A549 treated with Mapracorat at 1 μM for 4 hours (cell line): ENCODE measurements at places on chromosomes 2 and 18. TPM values are rescaled to one million over a fixed set of nuclear protein-coding genes. Genes with fewer than 3 reads are reported as not detected.

Gene LPIN2
- 14.2 to 20.7 TPM (median 18.4 TPM) in 5 replicates for total RNA-seq

Gene EPHA4
- total RNA-seq, result 0.53 to 1.5 TPM (median 0.75 TPM) in 5 replicates

Gene SERPINB8
- 8.2 to 13.2 TPM (median 10.5 TPM) in 5 replicates for total RNA-seq

Gene QPCT
- 20.4 to 22.7 TPM (median 21.6 TPM) in 5 replicates for total RNA-seq

Gene GREB1
- 2.6 to 4.0 TPM (median 3.2 TPM) in 5 replicates for total RNA-seq

Gene BOLL
- total RNA-seq, result not detected in 5 replicates

Gene LIMS2
- total RNA-seq, result 6.5 to 8.7 TPM (median 7.0 TPM) in 5 replicates

Gene CROCC2
- not detected in 5 replicates for total RNA-seq

Gene COQ10B
- total RNA-seq, result 15.2 to 18.6 TPM (median 18.1 TPM) in 5 replicates

Gene GAL3ST2
- 0.15 to 0.42 TPM (median 0.25 TPM) in 5 replicates for total RNA-seq

Gene DNAJC5G
- not detected in 5 replicates for total RNA-seq

Gene RND3
- total RNA-seq, result 46.2 to 54.1 TPM (median 52.1 TPM) in 5 replicates

Gene PXDN
- 10.4 to 15.4 TPM (median 13.8 TPM) in 5 replicates for total RNA-seq

Gene CTAGE1
- not detected in 5 replicates for total RNA-seq

Gene GALR1
- total RNA-seq, result not detected in 5 replicates

Gene TFCP2L1
- total RNA-seq, result 14.5 to 18.6 TPM (median 17.4 TPM) in 5 replicates

Gene ASXL2
- total RNA-seq, result 10.0 to 15.0 TPM (median 14.0 TPM) in 5 replicates

Gene NEU4
- total RNA-seq, result 0.10 to 0.42 TPM (median 0.21 TPM) in 5 replicates

Gene TUBB8B
- 0.18 TPM in 1 of 5 replicates, not detected in the others for total RNA-seq

Gene VWC2L
- not detected in 5 replicates for total RNA-seq

Gene EMILIN1
- 0.27 to 0.56 TPM (median 0.47 TPM) in 5 replicates for total RNA-seq

Gene PTGR3
- total RNA-seq, result 15.2 to 19.5 TPM (median 16.8 TPM) in 5 replicates
